Stimulated activated CD4-positive, alpha-beta T cell treated with anti-CD3 and anti-CD28 coated beads, Interleukin-4, amount 100 ng/mL, for 48 hours (primary cell): ENCODE measurements at places on chromosomes 3 and 15.

DNA sequence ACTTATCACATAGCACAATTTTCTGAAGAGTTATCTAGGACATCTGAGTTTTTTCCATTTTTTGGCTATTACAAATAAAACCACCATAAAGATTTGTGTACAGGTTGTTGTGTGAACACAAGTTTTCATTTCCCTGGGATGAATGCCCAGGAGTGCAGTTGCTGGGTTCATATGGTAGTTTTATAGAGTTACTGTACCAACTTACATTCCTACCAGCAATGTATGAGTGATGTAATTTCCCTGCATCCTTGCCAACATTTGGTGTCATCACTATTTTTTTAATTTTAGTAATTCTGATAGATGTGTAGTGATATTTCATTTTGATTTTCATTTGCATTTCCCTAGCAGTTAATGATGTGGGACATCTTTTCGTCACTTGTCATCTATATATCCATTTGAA lies 20.5 kb downstream of the FILIP1L start:
- no peak for DNase-seq

DNA sequence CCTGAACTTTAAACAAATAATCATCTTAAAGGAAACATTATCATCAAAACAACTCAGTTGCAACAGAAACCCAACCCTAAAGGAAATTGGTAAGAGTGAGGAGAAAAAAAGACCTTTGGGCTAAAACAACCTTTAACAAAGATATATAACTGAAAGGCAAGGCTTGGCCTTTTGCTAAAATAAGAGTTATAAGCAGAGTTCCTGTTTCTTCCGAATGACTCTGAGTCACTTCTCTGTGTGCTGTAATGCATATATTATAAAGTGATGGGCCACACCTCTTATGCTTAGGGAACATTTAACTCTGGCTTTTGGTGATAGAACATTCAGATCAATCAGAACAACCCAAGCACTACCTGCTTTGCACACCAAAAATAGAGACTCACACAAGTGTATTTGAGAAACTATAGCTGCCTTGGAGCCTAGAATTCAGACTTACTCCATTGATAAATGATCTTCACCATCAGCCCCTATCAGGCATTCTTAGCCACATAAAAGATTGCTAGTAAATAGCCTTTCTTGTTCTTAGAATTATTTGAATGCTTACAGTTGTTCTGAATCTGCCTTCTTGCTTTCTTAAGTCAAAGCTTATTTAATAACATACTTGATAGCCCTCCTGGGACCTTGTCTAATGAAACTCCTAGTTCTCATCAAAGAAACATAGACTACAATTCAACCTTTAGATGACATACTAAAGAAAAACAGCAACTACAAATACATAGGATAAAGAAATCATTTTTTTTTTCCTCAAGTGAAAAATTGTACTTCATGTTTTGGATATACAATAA lies 294.2 kb upstream of the SEMA6D start:
- DNase-seq = no peak

DNA sequence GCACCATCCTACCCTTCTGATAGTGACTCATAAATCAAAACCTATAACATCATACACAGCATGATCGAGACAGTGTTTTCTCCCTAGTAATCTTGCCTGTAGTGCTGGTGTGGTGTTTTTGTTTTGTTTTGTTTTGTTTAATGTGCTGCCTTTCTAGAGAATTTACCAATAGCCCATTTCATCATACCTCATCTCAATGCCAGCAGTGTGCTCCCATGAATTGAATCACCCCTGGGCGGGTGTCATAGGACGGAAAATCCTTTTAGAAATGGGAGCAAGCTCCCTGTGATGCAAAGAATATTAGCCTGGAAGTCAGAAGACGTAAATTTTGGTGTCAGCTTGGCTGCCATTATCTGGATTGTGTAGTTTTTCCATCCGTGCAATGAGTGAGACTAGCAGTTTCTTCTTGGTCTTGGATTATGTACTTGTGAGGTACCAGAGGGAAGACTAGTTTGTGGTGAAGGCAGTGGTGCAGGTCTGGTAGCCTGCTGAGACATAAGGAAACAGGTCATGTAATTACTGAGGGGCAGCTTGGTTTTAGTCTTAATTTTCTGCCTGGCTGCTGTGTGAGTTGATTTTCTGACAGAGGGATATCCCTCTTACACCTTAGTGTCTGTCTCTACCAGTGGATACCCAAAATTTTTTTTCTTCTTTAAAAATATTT lies 29.9 kb downstream of the IGSF10 start:
- no peak for DNase-seq

DNA sequence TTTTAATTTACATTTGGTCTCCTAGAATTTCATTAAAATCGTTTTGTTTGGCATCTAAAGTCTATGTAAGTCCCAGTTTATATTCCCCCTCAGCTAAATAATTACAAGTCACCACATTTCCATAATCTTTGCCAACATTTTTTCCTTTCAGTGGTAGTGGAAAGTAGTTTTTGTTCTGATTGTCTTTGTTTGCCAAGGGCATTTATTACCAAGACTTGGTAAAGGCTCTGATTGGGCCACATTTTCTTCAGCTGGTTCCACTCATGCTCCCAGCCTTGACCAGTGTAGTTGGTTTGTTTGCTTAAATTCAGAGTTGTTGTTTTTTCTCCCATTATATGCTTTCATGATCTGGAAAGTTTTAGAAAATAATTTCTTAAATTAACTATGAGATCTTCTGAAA lies 153.4 kb upstream of the MME start:
- no peak for DNase-seq

DNA sequence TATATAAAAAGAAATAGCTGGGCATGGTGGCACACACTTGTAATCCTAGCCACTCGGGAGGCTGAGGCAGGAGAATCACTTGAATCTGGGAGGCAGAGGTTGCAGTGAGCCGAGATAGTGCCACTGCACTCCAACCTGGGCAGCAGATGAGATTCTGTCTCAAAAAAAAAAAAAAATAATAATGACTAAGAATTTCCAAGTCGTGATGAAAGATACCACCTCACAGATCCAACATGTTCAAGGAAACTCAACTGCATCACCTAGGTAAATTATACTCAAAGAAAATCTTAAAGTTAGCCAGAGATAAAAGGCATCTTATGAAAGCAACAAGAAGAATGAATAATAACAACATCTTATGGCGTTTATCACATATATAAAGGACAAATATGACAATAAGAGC lies 50.1 kb downstream of the DOCK3 start:
- no peak for DNase-seq

GRCh38 chr15:72342385-72342784 lies 22.4 kb upstream of the CELF6 start:
- peak; percentile 13 for DNase-seq

DNA sequence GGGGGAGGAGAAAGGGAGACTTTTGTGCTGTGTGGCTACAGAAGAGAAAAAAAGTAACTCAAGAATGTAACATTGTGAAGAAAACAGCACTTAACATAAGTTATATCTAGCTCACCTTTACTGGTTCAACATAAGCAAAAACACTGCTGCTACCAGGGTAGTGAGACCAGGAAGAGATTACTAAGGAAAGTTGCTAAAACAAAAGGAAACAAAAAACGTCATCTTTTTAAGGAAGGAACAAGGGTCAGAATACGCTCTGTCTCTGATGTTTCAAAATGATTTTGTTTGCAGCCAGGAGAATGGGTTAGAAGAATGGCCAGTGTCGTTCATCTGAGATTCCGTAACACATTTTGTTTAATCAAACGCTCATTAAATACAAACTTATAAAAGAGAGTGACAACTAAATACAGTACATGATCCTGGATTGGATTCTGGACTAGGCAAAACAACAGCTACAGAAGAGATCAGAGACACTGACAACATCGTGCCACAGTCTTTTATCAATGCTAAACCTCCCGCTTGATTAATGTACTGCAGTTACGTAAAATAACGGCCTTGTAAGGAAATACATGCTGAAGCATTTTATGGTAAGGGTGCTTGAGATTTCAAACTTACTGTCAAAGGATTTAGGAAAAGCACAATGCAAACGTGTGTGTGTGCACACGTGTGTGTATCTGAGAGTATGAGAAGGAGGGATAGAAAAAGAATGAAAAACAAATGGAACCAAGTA lies 67.7 kb downstream of the FOXP1 start:
- DNase-seq = no peak

- DNase-seq = no peak
Observed at GRCh38 chr3:184687363-184688015, 24.4 kb downstream of the MAGEF1 start.

DNA sequence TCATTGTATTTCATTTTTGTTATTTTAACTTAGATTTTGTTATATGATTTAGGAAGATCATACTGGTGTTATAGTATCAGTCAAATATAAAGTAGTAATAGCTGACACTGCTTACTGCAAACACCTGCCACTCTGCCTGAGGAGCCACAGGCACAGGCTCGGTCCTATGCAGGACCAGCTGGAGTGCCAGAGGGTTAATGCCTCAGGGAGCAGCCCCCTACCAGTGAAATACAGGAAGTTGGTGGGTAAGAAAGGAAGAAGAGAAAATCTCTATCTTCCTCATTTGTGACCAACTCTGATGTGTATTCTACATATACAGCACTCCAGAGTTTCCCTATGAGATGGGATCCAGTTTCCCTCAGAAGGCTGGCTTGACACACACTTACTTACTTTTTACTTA lies 593.3 kb downstream of the UNC13C start:
- no peak for DNase-seq

- no peak for DNase-seq
Observed at GRCh38 chr3:119636891-119637611, 23.3 kb downstream of the POPDC2 start.
